ENCODE measurements at places on chromosomes 1 and 21.

GRCh38 chr21:32514275-32515055 lies 70.9 kb downstream of the TCP10L start:
- DNase-seq = no peak

- DNase-seq = no peak
Measured at GRCh38 chr1:160641323-160642280, 5.2 kb downstream of the SLAMF1 start.

DNA sequence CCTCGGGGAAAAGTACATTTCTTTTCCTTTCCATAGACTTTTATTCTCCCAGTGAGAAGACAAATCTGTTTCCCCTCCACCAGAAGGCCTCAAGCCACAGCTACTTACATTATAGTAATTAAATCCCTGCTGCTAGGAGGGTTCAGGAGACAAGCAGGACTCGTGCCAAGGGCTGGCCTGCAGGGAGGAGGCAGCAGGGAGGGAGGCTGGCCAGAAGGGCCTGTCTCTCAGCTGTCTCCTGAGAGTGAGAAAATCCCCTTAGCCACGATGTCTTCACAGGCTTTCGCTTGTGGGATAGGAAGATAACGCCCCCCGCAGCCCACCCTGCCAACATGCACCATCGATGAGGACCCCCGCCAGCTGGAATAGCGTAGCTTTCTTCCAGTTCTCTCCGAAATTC lies 14.0 kb downstream of the KCNN3 start:
- DNase-seq = no peak

GRCh38 chr1:26690157-26690556 lies 5.7 kb upstream of the ARID1A start:
- DNase-seq = no peak

- DNase-seq = no peak
Measured at GRCh38 chr1:235151033-235151432, 10.0 kb downstream of the RBM34 start.

GRCh38 chr1:160772331-160772730 lies 23.6 kb upstream of the LY9 start:
- no peak for DNase-seq

DNA sequence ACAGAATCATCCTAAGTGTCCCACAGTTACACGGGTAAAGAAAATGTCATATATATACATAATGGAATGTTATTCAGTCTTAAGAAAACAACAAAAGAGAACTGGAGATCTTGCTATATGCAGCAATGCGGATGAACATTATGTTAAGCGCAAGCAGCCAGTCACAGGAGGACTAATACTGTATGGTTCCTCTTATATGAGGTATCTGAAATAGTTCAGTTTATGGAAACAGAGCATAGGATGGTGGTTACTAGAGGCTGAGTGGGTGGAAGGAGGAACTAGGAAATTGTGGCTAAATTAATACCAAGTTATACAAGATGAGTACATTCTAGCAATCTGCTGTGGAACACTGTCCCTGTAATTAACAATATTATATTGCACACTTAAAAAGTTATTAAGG lies 834.3 kb downstream of the KCNT2 start:
- no peak for DNase-seq

DNA sequence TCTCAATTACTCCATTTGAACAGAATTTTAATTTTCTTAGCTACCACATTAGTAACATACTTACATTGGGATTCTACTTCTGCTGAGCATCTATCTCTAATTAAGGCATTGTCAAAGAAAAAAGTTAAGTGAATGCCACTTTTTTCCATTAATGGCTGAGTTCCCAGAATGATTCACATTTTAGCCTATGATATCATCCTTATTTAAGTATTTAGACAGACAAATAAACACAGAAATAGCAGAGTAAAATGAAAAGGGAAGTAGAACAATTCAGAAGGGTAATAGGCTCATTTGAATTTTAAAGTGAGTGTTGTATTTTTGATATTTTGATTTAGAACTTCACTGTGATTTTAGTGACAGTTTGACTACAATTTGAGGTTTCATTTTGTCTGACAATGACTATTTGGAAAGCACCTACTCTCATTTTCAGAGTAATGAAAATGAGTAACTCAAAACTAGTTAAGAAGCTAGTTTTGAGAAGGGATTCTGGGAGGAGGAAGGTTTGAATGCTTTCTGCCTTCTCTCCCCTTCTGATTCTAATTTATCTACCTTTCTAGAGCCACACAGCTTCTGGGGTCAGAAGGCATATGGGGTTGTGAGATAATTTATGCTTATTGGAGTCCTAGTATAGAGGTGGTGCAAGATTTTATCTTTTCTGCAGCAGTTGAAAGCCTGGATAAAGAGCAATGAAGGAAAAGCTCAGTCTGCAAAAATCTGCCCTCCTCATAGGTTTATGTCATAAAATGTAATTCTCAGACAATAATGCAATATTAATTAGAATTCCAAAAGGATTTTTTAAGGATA lies 15.5 kb downstream of the LYPLAL1 start:
- no peak for DNase-seq

DNA sequence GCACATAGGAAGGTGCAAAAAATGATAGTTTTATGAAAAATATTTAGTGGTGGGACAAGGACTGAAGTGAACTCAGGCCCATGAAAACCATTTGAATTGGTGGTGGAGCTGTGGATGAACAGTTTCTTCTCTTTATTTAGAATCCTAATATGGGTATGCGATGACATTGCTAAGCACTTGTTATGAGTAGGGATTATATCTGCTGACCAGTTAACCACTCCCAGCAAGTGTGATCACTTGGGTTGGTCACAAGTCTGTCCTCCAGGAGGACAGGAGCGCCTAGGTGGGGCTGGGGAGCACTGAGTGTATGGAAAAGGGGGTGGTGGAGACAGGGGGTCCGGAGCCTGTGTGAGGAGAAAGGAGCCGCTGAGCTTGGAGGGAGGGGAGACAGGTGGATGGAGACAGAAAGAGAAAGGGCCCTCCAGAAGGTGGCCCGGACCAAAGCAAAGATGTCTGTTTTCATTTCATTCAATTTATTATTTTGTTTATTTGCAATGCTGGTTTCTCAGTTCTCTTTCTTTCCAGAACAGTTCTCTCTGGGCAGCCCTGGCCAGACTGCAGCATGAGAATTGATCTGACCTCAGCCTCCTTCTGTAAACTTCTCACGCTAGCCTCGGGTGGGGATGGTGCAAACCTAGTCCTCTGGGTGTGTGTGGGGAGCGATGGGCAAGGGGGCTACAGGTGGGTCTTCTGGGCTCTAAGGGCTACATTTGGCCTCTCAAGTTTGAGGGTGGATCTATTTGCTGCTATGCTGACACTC lies 9.9 kb upstream of the ZSCAN20 start:
- DNase-seq = no peak

DNA sequence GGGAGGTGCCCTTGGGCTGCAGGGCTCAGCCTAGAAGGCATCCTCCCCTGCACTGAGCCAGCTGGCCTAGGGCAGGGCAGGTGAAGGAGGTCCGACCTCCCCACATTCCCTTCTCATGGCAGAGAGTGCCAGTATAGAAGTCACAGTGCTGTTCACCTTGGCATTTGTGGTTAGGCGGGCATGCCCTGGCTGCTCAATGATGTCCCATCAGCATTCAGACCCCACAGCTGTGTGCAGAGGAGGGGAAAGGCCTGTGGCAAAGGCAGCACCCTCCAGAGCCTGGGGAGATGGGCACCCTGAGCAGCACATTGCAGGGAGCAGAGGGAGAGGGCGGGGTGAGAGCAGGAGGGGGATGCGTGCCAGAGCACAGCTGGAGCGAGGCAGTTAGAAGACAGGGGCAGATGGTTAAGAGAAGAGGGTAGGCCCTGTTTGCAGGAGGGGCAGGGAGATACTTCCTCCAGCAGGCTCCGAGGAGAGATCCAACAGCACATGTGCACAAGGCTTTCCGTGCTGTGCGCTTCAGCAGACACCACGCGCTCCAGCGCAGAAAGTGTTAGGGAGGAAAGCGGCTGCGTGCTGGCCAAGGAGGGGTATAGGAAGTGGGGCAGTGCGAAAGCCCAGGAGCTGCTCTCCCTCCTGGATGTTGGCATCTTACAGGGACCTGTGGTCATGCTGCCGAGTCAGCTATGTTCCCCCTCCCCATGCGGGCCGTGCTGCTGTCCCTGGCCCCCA lies 43.7 kb upstream of the COL6A1 start:
- no peak for DNase-seq

DNA sequence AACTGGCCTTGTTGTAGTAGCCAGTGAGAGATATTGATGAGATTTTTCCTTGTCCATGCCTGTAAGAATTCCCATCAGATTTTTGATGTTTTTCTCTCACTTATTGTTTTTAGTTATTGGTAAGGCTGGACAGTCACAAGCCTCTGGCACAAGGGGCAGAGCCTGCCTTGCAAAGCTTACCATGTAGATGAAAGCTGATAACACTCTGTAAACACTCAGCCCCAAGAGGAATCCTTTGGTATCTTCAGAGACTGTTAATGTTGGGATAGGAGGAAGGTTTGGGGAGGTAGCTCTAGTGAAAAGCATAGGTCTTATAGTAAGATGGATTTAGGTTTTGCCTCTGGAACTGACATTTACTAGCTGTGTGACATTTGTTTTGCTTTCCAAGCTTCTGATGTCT lies 37.7 kb downstream of the MARK1 start:
- DNase-seq = no peak

- DNase-seq = no peak
Measured at GRCh38 chr1:97123717-97124431, 402.3 kb downstream of the PTBP2 start.

- no peak for DNase-seq
Measured at GRCh38 chr1:205672970-205673369, 7.3 kb downstream of the SLC45A3 start.

DNA sequence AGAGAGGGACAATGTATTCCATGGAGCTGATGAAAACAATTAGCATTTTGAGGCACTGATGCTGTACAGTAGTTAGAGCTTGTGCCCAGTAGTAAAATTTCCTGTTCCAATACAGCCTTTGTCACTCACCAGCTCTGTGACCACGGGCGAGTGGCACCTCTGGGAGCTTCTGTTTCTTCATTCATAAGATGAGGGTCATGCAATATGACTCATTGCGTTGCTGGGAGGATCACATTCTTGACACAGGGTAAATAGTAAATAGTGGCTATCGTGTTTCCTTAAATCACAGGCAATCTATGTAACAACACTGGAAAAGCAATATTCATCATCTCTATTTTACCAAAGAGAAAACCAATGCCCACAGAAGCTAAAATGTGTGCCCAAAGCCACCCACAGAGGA lies 4.5 kb upstream of the LRRC52 start:
- no peak for DNase-seq

DNA sequence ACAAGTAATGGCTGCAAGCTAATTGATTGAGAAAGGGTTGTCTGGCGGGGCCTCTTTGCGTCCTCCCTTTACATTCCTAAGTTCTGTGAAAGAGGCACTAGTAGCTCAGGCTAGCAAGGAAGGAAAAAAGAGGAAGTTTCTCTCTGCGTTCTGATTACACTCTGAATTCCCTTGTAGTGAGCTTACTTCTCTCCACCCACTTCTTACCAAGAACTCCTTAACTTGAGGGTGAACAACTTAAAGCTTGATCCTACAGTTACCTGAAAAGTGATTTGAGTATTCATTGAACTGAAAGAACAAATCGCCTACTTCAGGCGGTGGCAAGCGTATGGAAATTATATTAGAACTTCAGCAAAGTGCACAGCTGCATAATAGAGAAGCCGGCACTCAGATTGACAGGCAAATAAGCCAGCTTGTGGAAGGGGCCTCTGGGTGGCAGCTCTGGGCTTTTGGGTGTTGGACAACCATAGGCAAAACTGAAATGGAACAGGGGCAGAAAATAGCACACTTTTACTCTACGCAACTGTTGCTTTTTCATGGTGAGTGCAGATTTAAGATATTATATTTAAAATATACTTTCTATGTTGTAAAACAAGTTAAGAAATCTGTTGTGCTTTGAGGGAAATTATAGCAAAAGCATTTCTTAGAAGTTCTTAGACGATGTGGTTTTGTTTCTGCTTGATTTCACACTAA lies 464.5 kb downstream of the USP25 start:
- DNase-seq = no peak

DNA sequence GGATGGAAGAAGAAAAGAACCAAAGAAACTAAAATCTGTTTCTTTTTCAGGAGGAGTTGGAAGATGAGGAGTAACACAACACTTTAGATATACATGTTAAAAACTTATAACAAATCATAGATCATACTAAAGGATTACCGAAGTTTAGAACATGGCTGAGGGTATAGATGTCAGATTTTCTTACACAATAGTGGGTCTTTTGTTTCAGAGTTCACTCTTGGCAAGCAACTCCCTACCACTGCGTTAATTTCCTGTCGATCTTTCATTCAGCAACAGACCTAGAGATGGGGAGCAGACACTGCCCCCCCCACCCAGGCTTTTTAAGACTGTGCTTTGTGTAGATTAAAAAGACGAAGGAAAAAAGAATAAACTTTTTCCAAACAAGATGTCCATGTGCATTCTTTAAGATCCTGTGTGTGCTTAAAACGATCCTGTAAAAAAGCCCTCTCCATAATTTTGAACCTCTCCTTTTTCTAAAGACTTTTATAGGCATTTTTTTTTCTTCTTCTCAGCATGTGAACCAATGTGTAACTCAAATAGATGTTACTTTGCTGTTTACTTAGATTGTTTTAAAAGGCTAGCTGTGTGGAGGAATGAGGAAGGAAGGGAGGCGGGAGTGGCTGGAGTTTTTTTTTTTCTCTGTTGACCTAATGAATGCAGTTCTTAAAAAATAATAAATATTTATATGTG lies 50.4 kb downstream of the NFIA start:
- no peak for DNase-seq

GRCh38 chr1:25744636-25745425 lies 55.2 kb upstream of the SELENON start:
- no peak for DNase-seq

DNA sequence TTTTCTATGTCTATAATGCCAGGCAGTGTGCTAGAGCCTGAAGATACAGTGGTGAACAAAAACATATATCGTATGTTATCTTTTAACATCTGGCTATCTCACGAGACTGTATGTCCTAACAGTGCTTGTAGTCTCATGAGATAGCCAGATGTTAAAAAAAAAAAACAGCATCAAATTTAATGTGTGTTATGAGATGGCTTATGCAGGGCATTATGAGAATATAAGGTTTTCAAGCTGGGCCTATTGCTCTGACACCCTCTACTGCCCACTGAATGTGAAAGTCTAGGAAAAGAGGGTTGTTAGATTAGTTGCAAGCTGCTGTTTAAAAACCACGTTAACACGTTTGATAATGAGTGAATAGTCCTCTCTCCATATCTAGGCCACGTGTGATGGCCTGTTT lies 109.8 kb downstream of the CACHD1 start:
- DNase-seq = no peak

DNA sequence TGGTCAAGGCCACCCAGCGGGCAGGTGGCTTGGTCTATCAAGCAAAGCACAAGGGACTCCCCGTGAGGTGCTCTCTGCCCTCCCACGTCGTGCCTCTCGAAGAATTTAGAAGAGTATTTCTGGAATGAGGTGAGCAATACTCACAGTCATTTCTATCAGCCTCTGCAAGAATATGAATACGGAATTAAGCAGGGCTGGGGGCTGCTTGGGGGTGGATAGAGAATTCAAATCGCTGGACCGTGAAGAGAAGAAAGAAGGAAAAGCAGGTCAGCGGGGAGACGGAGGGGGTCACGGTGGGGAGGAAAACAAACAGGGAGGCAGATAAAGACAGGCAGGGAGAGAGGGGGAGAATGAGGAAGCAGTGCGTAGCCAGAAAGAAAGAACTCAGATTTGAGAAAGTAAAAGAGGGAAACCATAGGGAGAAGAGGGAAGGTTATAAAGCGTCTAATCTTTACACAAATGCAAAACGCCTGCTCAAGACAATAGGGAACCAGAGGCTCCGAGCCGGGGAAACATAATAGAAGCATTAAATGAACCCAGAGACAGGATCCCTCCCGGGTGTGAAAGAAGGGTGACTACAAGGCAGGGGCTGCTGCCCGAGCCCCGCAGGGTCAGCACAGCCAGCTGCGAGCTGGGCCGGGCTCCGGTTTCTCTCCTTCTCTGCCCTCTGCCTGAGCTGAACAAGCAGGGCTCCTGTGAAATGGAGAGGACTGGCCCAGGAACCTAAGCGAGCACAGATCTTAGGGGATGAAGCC lies 2.1 kb upstream of the EDN2 start:
- DNase-seq = no peak

All from CD4-positive, alpha-beta T cell treated with Interleukin-10 for 1 hour (primary cell).